ENCODE measurements at places on chromosomes 1 and 21. TPM values are rescaled to one million over a fixed set of nuclear protein-coding genes. Genes with fewer than 3 reads are reported as not detected.

- no peak for DNase-seq
- no peak overlapping the region for H3K4me3 ChIP-seq
Observed at GRCh38 chr1:183414365-183414764, 3.8 kb downstream of the NMNAT2 start.

- H3K4me3 ChIP-seq = no peak overlapping the region
- no peaks in the 10 kb centered on the region for H3K27me3 ChIP-seq
- no peaks in the 10 kb centered on the region for H3K36me3 ChIP-seq
- no peaks in the 10 kb centered on the region for H3K4me1 ChIP-seq
- H3K27ac ChIP-seq = no peak overlapping the region
Observed at GRCh38 chr1:161001525-161001924, 19.4 kb downstream of the F11R start.

GRCh38 chr1:166338105-166338504 lies 171.3 kb upstream of the FAM78B start:
- H3K4me1 ChIP-seq = no peaks in the 10 kb centered on the region
- no peak overlapping the region for H3K27ac ChIP-seq
- H3K4me3 ChIP-seq = no peak overlapping the region
- no peaks in the 10 kb centered on the region for H3K36me3 ChIP-seq
- H3K27me3 ChIP-seq = no peaks in the 10 kb centered on the region
- DNase-seq = no peak

GRCh38 chr1:172746091-172746949 lies 87.4 kb downstream of the FASLG start:
- H3K4me3 ChIP-seq = no peak overlapping the region
- DNase-seq = no peak
- H3K27ac ChIP-seq = peak overlapping the region; percentile 64

- no peaks in the 10 kb centered on the region for H3K27me3 ChIP-seq
- H3K4me1 ChIP-seq = peaks cover 6% of the 10 kb centered on the region
- H3K4me3 ChIP-seq = no peak overlapping the region
- DNase-seq = no peak
- H3K36me3 ChIP-seq = peaks cover 48% of the 10 kb centered on the region
Observed at GRCh38 chr1:112581586-112582192, 37.3 kb downstream of the ST7L start.

DNA sequence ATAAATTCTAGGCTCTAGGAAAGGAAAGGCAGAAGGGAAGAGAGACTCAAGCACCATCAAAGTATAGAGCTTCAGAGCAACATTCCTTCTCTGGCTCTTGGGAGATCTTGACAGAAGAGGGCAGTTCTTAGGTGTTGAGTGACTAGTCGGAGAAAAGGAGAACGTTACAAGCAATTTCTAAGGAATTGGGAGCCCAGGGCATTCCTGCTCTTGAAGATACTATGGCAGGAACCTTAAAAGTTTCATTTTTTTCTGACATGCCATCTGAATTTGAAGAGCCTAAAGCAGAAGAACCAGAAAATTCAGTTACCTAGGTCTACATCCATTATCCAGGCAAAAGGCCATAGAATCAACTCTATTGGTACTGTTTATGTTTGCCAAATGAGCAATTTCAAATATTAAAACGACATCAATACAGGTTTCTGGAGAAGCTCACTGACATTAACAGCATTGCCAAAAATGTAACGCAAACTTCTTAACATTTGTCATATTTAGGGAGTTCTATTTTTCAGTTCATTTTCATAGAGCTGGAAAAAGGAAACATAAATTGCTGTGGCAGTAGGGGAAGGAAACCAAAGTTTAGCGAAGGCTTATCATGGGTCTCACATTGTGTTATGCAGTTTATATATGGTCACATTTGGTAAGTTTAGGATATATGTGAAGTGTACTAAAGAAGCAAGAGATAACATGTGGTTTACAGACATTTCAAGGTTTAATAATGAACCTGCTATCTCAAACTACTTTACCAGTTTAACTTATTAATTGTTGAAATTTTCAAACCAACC lies 210.1 kb upstream of the NRIP1 start:
- no peak overlapping the region for H3K4me3 ChIP-seq
- no peak overlapping the region for H3K27ac ChIP-seq
- no peaks in the 10 kb centered on the region for H3K36me3 ChIP-seq

GRCh38 chr1:244254467-244254866 lies 197.2 kb downstream of the ADSS2 start:
- no peak overlapping the region for H3K27ac ChIP-seq
- DNase-seq = no peak
- no peaks in the 10 kb centered on the region for H3K4me1 ChIP-seq
- no peaks in the 10 kb centered on the region for H3K27me3 ChIP-seq
- no peak overlapping the region for H3K4me3 ChIP-seq

GRCh38 chr1:22461678-22462527 lies 10.3 kb downstream of the ZBTB40 start:
- no peak for DNase-seq
- no peaks in the 10 kb centered on the region for H3K36me3 ChIP-seq
- no peaks in the 10 kb centered on the region for H3K27me3 ChIP-seq
- H3K4me1 ChIP-seq = peaks cover 16% of the 10 kb centered on the region
- H3K27ac ChIP-seq = no peak overlapping the region

DNA sequence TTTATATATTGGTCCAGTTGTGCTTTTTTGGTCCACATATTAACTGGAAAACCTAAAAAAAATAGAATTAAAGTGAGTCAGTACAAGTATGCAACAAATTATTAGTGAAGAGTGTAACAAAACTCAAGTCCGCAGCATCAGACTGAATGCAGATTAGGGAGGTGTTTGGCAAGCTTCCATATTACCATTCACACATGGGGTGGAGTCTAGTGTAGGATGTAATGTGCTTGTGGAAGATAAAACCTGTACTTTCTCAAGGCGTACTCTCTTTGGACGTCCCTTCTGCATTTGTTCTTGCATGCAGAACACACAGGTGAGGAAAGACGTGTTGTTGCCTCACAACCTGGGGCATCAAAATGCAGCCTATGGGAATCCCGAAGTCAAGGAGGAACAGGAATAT lies 668.7 kb downstream of the MRPL39 start:
- H3K4me1 ChIP-seq = peaks cover 14% of the 10 kb centered on the region
- no peaks in the 10 kb centered on the region for H3K36me3 ChIP-seq
- no peak overlapping the region for H3K27ac ChIP-seq
- no peaks in the 10 kb centered on the region for H3K27me3 ChIP-seq
- H3K4me3 ChIP-seq = no peak overlapping the region

- no peaks in the 10 kb centered on the region for H3K36me3 ChIP-seq
- H3K27me3 ChIP-seq = no peaks in the 10 kb centered on the region
- H3K4me3 ChIP-seq = no peak overlapping the region
- no peaks in the 10 kb centered on the region for H3K4me1 ChIP-seq
Observed at GRCh38 chr1:29305943-29306342, 69.6 kb downstream of the PTPRU start.

GRCh38 chr1:43870306-43870705 lies 63.3 kb upstream of the ARTN start:
- no peak overlapping the region for H3K4me3 ChIP-seq
- no peaks in the 10 kb centered on the region for H3K27me3 ChIP-seq
- H3K27ac ChIP-seq = no peak overlapping the region
- no peaks in the 10 kb centered on the region for H3K36me3 ChIP-seq

- no peak overlapping the region for H3K4me3 ChIP-seq
- H3K27ac ChIP-seq = no peak overlapping the region
- no peaks in the 10 kb centered on the region for H3K4me1 ChIP-seq
- H3K36me3 ChIP-seq = no peaks in the 10 kb centered on the region
- DNase-seq = no peak
Observed at GRCh38 chr1:209433649-209434031, 149.9 kb upstream of the CAMK1G start.

GRCh38 chr1:199044191-199044590 lies 405.4 kb downstream of the PTPRC start:
- H3K27ac ChIP-seq = no peak overlapping the region
- H3K36me3 ChIP-seq = no peaks in the 10 kb centered on the region
- no peak for DNase-seq
- no peaks in the 10 kb centered on the region for H3K4me1 ChIP-seq
- no peaks in the 10 kb centered on the region for H3K27me3 ChIP-seq

DNA sequence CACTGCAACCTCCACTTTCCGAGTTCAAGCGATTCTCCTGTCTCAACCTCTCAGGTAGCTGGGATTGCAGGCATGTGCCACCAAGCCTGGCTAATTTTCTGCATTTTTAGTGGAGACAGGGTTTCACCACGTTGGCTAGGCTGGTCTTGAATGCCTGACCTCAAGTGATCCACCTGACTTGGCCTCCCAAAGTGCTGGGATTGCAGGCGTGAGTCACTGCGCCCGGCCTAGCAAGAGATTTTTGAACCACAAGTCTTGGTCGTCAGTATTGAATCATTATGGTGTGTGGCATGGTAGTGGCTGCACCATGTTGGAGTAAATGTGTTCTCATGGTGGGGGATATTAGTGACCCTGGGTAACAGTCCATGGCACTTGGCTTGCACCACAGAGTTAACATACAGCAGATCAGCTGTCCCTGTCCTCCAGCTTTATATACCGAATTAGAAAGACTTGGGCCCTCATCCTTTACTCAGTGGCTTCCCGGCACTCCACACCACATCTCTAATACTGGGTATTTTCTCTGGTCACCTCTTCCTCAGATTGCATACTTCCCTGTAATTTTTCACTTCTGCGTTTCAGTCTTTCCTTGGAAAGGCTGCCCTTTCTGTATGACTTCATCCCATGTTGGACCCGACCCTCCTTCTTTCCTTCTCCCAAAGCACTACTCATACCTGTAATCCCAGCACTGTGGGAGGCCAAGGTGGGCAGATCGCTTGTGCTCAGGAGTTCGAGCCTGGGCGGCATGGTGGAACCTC lies 25.1 kb downstream of the AK4 start:
- H3K27me3 ChIP-seq = no peaks in the 10 kb centered on the region
- no peak overlapping the region for H3K4me3 ChIP-seq
- H3K27ac ChIP-seq = no peak overlapping the region

DNA sequence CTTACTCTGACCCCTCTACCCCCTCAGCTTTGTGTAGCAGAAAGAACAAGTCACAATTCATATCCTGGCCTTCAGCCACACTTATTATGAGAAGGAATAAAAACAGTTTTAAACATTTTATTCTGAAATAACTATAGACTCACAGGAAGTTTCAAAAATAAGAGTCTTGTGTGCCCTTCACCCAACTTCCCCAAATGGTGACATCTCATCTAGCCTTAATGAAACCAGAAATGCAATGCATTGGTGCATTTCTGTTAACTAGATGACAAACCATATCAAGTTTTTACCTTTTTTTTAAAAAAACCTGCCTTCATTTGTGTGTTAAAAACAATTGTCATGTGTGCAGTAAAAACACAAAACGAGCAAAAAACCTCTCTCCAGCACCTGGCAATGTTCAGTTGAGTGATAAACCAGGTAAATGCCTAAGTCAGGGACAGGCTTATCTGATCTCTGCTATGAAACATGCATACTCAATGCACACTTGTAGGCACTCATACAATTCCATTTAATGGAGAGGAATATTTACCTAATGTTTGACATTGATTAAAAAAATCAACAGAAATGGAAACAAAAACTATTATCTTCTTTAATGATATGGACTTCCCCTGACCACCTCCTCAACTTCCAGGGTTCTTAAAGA lies 51.5 kb downstream of the SH3BGR start:
- H3K27me3 ChIP-seq = no peaks in the 10 kb centered on the region
- peak overlapping the region; percentile 27 for H3K27ac ChIP-seq
- H3K36me3 ChIP-seq = no peaks in the 10 kb centered on the region
- H3K4me3 ChIP-seq = no peak overlapping the region

GRCh38 chr1:239719642-239720258 lies 333.4 kb downstream of the CHRM3 start:
- H3K36me3 ChIP-seq = no peaks in the 10 kb centered on the region
- no peaks in the 10 kb centered on the region for H3K27me3 ChIP-seq
- peak overlapping the region; percentile 60 for H3K27ac ChIP-seq

- H3K4me1 ChIP-seq = peaks cover 37% of the 10 kb centered on the region
- no peak for DNase-seq
- H3K36me3 ChIP-seq = peaks cover 54% of the 10 kb centered on the region
- no peaks in the 10 kb centered on the region for H3K27me3 ChIP-seq
- H3K27ac ChIP-seq = peak overlapping the region; percentile 20
Observed at GRCh38 chr1:27552911-27553420, 51.0 kb downstream of the AHDC1 start.

- H3K36me3 ChIP-seq = no peaks in the 10 kb centered on the region
- DNase-seq = no peak
- H3K27me3 ChIP-seq = no peaks in the 10 kb centered on the region
- no peaks in the 10 kb centered on the region for H3K4me1 ChIP-seq
Observed at GRCh38 chr1:60141743-60142142, 68.2 kb upstream of the C1orf87 start.

DNA sequence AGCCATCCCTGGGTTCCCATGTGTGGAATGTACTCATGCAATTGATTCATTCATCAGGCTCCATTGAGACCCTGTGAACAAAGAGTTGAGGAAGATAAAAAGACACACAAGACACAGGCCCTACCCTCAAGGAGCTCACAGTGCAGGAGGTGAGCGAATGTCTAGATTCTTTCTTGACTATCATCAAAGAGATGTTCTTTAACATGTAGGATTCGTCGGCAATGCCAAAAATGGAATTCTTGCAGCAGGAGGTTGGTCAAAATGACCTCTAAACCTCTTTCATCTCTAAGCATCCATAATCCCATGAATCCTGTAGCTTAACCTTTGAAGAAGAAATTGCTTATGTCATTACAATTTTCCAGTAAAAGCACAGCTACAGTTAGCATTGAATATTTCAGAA lies 27.9 kb upstream of the TTF2 start:
- no peaks in the 10 kb centered on the region for H3K4me1 ChIP-seq
- H3K4me3 ChIP-seq = no peak overlapping the region
- DNase-seq = no peak
- no peaks in the 10 kb centered on the region for H3K27me3 ChIP-seq

- no peaks in the 10 kb centered on the region for H3K27me3 ChIP-seq
- no peak overlapping the region for H3K4me3 ChIP-seq
- peak overlapping the region; percentile 76 for H3K27ac ChIP-seq
- peaks cover 92% of the 10 kb centered on the region for H3K4me1 ChIP-seq
- peak; percentile 87 for DNase-seq
Observed at GRCh38 chr1:164637461-164638375, 78.7 kb downstream of the PBX1 start.

Gene GPR3
- total RNA-seq = not detected

Gene CD1B
- not detected for total RNA-seq

Gene SSX2IP
- total RNA-seq = 32.1 TPM

Gene S100A1
- total RNA-seq = 14.3 TPM

Gene LAMB3
- 0.14 TPM for total RNA-seq

Data from sigmoid colon (tissue), 7 donors.